Activated naive CD8-positive, alpha-beta T cell treated with anti-CD3 and anti-CD28 coated beads for 36 hours (primary cell): ENCODE measurements at places on chromosomes 3 and 15. TPM values are rescaled to one million over a fixed set of nuclear protein-coding genes. Genes with fewer than 3 reads are reported as not detected.

The GTF2E1 gene
- total RNA-seq, result 29.0 TPM

GRCh38 chr3:185115371-185115770, 37.5 kb downstream of the C3orf70 start:
- peaks cover 36% of the 10 kb centered on the region for H3K27me3 ChIP-seq
- DNase-seq, result no peak
- H3K4me1 ChIP-seq, result no peaks in the 10 kb centered on the region

The PIGZ gene
- 0.27 TPM for total RNA-seq

- H3K4me1 ChIP-seq, result peaks cover 25% of the 10 kb centered on the region
- no peaks in the 10 kb centered on the region for H3K27me3 ChIP-seq
- peaks cover 7% of the 10 kb centered on the region for H3K36me3 ChIP-seq
- DNase-seq, result no peak
- no peak overlapping the region for H3K4me3 ChIP-seq
These were observed 1.3 kb upstream of the DENND6A start for GRCh38 chr3:57694146-57694545.

DNA sequence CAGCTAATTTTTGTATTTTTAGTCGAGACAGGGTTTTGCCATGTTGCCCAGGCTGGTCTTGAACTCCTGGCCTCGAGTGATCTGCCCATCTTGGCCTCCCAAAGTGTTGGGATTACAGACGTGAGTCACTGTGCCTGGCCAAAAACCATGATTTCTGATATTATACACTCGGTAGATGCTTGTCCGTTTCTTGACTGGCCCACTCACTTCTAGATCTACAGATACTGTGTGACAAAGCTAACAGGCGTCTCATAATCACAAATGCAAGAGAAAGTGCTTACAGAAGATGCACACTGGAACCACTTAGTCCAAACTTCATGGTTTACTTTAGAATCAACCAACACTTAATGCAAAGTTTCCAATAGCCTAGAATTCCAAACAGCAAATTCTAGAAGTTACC, 8.4 kb downstream of the PROK2 start:
- H3K27me3 ChIP-seq, result peaks cover 30% of the 10 kb centered on the region
- H3K36me3 ChIP-seq, result no peaks in the 10 kb centered on the region
- no peaks in the 10 kb centered on the region for H3K4me1 ChIP-seq
- no peak for DNase-seq
- H3K4me3 ChIP-seq, result no peak overlapping the region

The MYD88 gene
- 46.2 TPM for total RNA-seq

DNA sequence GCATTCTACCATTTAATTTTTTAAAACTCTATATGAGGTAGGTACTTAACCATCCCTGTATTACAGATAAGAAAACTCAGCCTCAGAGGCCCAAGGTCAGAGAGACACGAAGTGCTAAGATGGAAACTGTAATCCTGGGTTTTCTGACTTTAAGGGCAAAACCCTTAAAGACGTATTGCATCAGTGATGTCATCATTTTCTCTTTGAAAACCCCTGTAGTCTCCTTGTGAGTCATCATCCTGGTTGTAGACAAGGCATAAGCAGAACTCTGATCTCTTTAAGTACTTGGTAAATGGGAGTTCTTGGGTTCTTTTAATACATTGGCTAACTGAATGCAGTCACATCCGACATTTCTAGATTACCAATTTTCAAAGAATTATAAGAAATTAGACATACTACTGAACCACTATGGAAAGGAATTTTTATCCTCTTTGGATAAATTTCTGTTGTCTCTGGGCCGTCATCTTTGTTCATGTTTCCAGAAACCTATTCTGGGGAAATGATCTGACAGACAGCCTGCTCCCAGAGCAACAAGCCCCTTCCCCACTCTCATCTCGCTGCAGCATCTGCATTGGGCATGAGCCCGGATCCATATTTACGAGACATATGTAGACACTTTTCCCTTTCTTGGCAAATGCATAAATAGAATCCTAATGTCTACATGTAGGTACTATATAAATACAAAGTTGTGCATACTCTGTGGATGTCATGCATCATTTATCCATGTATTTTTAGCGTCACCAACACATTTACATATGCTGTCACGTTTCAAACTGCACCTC, 48.7 kb upstream of the MDFIC2 start:
- DNase-seq, result no peak
- no peak overlapping the region for H3K4me3 ChIP-seq
- H3K36me3 ChIP-seq, result no peaks in the 10 kb centered on the region

GRCh38 chr15:84081391-84082168, 154.0 kb upstream of the GOLGA6L4 start:
- peaks cover 74% of the 10 kb centered on the region for H3K27me3 ChIP-seq
- H3K27ac ChIP-seq, result no peak overlapping the region

DNA sequence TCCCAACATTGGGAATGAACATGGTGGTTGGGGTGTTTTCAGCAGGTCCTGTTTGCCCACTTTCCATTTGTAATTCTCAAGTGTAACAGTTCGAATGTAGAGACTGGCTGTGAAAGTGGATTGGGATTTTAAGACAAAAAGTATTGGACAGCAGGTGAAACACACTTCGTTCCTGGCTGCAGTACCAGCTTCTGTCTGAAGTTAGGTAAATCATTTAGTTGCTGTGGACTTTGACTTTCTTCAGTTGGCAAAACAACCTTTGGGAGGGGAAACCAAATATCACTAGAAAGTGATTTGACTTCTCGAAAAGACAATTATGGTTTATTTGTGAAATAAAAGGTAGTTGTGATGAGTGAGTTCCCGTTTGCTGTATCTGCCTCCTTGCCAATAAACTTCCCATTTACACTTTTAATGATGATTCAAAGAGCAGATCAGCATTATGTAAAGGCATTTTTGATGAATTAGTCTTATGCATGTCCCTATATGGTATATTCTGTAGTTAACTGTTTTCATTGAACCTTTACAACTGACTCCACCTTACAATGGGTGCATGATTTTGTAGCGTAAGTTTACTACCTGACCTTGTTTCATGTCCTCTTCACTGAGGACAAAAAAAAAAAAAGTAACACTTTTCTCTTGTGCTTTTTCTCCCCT, 34.0 kb downstream of the FNDC3B start:
- no peak for DNase-seq
- H3K36me3 ChIP-seq, result peaks cover 15% of the 10 kb centered on the region
- H3K4me3 ChIP-seq, result no peak overlapping the region
- no peaks in the 10 kb centered on the region for H3K27me3 ChIP-seq

- no peak overlapping the region for H3K27ac ChIP-seq
- no peak for DNase-seq
- H3K4me3 ChIP-seq, result no peak overlapping the region
- no peaks in the 10 kb centered on the region for H3K36me3 ChIP-seq
These were observed 27.7 kb upstream of the SMAD3 start for GRCh38 chr15:67037694-67038093.

GRCh38 chr3:65508750-65509422, 529.8 kb downstream of the MAGI1 start:
- H3K4me3 ChIP-seq, result no peak overlapping the region
- H3K27me3 ChIP-seq, result no peaks in the 10 kb centered on the region
- no peaks in the 10 kb centered on the region for H3K36me3 ChIP-seq
- H3K4me1 ChIP-seq, result no peaks in the 10 kb centered on the region
- no peak for DNase-seq
- H3K27ac ChIP-seq, result no peak overlapping the region

- no peak for DNase-seq
- no peak overlapping the region for H3K4me3 ChIP-seq
- no peak overlapping the region for H3K27ac ChIP-seq
- no peaks in the 10 kb centered on the region for H3K36me3 ChIP-seq
- no peaks in the 10 kb centered on the region for H3K4me1 ChIP-seq
- H3K27me3 ChIP-seq, result peaks cover 5% of the 10 kb centered on the region
These were observed 173.7 kb upstream of the ONECUT1 start for GRCh38 chr15:52963865-52964264.

- peak overlapping the region; percentile 88 for H3K27ac ChIP-seq
- no peaks in the 10 kb centered on the region for H3K27me3 ChIP-seq
- no peak for DNase-seq
- H3K36me3 ChIP-seq, result peaks cover 22% of the 10 kb centered on the region
These were observed 7.8 kb upstream of the GPR171 start for GRCh38 chr3:151210676-151211381.

The TUSC7 gene
- total RNA-seq, result not detected

- no peak overlapping the region for H3K27ac ChIP-seq
- H3K27me3 ChIP-seq, result no peaks in the 10 kb centered on the region
- no peak for DNase-seq
- H3K36me3 ChIP-seq, result no peaks in the 10 kb centered on the region
- H3K4me3 ChIP-seq, result no peak overlapping the region
These were observed 600.9 kb downstream of the SI start for GRCh38 chr3:164477403-164477802.

DNA sequence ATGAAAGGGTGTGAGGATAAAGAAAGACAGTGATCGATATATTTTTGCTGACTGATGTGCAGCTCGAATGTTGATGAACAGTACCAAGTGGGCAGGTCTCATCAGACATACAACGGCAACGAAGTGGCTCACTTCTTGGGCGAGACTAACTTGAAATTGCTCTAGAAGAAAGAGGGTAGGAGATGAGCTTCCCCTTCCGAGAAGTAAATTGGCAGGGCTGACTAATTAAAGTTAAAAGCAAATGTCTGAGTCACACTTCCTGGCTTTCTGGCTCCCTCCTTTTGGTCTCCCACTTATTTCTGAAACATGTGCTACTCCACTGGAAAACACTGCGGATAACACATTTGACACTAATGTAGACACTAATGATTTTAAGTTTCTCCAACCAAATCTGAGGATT, 228.3 kb downstream of the ABHD5 start:
- H3K36me3 ChIP-seq, result no peaks in the 10 kb centered on the region
- H3K4me3 ChIP-seq, result no peak overlapping the region
- peaks cover 68% of the 10 kb centered on the region for H3K27me3 ChIP-seq
- no peak overlapping the region for H3K27ac ChIP-seq

DNA sequence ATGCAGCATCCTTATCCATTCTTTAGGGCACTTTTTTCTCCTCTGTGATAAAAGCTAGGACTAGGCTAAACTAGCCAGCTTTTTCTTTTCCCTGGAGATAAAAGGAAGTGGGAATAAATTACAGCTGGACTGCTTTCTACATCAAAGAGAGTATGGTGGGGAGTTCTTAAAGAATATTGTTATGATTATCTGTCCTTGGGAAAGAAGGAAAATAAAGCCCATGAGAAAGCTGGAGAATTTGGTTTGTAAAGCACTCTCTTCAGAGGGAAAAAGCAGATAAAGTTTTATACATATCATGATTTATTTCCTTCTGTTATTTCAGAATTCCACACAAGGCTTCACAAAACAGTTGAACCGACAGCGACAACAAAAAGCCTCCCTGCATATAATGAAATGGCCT, 923.0 kb downstream of the DIPK2A start:
- no peaks in the 10 kb centered on the region for H3K36me3 ChIP-seq
- no peaks in the 10 kb centered on the region for H3K4me1 ChIP-seq
- H3K27me3 ChIP-seq, result no peaks in the 10 kb centered on the region
- H3K4me3 ChIP-seq, result no peak overlapping the region

- no peak for DNase-seq
- H3K4me1 ChIP-seq, result no peaks in the 10 kb centered on the region
- peaks cover 4% of the 10 kb centered on the region for H3K27me3 ChIP-seq
- no peaks in the 10 kb centered on the region for H3K36me3 ChIP-seq
These were observed 83.9 kb upstream of the KCNAB1 start for GRCh38 chr3:156036258-156037053.

DNA sequence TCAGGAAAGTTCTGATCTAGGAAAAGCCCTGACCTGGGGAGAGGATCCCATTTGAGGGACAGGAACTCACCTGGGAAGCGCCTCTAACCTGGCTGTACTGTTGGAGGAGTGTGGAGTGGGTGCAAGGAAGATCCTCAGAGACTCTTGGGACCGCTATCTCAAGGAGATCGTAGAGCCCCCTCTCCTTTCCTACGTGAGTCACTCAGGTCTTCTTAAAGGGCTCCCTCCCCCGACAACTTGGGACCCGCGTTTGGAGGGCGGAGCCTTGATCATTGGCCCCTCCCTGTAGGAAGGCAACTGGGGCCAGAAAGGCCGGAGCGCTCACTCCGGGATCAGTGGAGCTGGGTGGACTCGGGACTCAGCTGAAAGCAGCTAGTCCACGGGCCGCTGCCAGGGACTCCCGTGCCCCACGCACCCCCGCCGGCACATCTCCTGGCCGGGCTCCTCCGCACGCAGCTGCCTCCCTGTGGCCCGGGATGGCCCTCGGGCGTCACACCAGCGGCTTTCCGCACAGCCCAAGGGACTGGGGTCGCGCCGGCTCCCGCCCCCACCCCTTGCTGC, 520 bp downstream of the SLC26A6 start:
- peaks cover 3% of the 10 kb centered on the region for H3K36me3 ChIP-seq
- peak overlapping the region; percentile 86 for H3K4me3 ChIP-seq
- no peaks in the 10 kb centered on the region for H3K27me3 ChIP-seq
- peaks cover 23% of the 10 kb centered on the region for H3K4me1 ChIP-seq
